Renal pelvis (tissue), 12 donors: ENCODE measurements at places on chromosomes 5 and 9.
A peak's percentile ranks its signal among the peaks of the same experiment; 100 is the strongest.

DNA sequence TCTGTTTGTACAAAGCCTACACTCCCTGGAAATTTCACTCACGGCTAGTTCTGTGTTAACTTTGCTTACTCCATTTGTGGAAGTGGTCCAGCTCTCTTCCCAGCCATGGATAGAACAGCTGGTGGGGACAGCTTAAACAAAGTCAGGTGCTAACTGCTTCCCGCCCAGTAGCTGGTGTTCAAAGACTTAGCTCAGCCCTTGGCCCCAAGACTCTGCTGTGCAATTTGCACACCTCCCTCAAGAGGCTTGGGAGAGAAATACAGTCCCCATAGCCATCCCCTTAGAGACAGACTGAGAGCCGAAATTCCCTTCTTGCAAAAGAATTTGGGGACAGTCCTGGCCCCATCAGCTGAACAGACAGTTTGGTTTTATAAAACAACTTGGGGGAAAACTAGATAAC, 73.8 kb upstream of the RAI14 start:
- no peak for DNase-seq

DNA sequence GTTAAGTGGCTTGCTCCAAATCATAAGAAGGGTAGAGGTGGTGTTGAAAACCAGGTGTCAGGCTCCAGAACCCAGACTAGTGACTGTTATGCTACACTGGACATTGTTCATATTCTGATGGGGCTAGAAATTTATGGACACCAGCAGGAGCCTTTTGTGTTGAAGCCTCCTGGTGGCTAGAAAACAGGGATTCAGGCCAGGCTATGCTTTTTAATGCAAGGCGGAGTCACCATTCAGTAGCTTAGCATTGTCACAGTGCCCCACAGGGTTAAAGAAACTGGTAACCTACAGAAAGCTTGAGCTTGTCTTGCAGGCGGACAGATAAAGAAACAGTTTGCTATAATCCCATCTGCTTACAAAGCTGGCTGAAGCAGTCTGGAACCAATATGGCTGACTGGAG, 23.0 kb upstream of the GOLM1 start:
- no peak for DNase-seq

DNA sequence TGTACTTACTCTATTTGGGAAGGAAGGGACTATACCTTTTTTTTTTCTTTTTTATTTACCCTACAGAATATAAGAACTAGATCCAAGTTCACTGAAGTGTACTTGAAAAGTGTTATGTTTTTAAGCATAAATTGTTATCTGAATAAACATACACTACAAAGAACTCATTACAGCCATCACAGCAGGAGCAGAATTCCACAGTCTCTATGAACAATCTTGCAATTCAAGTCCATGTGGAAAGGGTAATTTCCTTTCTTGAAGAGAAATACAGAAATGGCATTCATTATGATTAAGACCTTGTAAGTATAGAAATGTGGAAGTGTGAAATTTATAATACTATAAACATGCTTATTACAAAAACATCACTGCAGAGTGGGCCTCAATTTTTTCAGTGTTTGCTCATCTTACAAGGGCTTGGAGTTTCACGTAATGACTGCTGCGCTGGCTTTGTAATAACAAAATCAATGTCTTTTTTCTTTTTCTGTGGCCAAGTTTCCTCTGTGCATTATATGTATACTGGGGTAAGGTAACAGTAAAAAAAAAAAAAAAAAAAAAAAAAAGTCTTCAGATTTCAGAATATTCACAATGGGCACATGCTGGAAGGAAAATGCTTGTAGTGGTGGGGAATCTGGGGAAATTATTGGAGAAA, 77.0 kb upstream of the GNA14 start:
- DNase-seq: no peak

DNA sequence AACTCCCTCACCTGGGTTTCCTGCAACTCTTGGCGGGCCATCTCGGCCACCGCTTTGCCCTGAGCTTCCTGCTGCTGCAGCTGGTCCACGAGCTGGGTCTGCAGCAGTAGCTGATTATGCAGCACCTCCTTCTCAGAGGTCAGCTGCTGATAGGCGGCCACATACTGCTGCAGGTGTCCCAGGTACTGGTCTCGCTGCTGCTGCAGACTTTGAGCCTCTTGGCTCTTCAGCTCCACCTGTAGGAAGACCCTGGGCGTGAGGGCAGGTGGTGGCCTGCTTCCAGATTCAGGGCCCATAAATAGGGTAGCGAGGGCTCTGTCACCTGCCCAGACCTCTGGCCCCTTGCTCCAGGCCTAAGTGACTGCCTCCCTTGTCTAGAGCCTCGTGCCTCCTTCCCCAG, 16.7 kb downstream of the GOLGA2 start:
- no peak for DNase-seq

DNA sequence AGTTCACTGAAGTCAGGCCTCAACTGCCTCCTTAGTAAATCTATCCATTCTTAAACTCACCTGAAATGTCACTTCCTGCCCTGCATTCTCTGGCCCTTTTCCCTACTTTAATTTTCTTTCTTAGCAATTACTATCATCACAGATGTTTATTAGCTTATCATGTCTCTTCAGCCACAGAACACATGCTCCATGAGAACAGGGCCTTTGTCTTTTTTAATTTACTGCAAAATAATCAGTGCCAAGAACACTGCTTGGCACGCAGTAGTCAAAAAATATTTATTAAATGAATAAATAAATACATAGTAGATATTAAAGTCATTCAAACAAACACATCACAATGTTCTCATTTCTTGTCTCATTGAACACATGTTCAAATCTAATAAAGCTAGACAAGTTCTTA, 46.2 kb downstream of the SKIC3 start:
- DNase-seq: no peak

- DNase-seq: peak; percentile 49
Observed at GRCh38 chr9:7266911-7267595, 509.3 kb downstream of the KDM4C start.

DNA sequence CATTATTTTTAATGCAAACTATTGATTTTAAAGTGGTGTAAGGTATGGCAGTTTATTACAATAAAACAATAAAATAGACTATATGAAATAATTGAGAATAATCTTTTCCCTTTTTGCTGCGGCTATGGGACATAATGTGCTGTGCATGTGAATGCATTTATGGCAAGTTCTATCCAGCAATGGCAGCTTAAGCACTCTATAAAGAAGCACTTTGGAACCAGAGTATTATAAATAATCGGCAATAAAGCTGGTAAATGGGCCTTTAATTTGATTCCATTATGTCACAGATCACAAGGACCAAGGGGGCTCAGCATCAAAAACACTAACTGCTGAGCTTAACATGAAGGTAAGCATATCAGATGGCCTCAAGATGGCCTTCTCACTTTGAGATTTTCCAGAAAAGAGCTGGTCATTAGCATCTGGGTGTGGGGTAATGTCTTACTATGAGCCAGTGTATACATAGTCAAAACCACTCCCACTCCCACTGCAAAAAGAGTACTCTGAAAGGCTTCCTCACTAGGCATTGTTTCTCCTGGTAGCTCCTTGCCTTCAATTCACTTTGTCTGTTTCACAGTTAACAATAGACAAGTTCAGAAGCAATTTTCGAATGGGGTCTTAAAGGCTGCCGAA, 97.1 kb upstream of the ASTN2 start:
- no peak for DNase-seq

DNA sequence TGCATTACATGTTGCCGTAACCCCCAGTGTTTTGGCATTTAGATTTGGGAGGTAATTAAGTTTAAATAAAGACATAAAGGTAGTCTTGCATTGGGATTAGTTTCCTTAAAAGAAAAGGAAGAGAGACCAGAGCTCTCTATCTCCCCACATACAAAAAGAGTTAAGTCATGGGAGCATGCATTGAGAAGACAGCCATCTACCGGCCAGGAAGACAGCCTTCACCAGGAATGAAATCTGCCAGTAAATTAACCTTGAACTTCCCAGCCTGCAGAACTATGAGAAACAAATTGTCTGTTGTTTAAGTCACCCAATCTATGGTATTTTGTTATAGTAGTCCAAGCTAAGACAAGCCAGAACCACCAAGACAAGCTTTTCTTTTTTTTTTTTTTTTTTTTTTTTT, 567.0 kb upstream of the CDH18 start:
- no peak for DNase-seq

GRCh38 chr5:135313405-135313804, 85.6 kb downstream of the MACROH2A1 start:
- no peak for DNase-seq

- DNase-seq: no peak
Observed at GRCh38 chr5:1348986-1349245, 4.0 kb upstream of the CLPTM1L start.

- no peak for DNase-seq
Observed at GRCh38 chr5:98902733-98903132, 26.1 kb downstream of the CHD1 start.

- DNase-seq: no peak
Observed at GRCh38 chr9:137075275-137075775, 2.0 kb upstream of the UAP1L1 start.

GRCh38 chr5:78779771-78780616, 131.4 kb upstream of the LHFPL2 start:
- DNase-seq: no peak

- no peak for DNase-seq
Observed at GRCh38 chr5:50864466-50864865, 198.0 kb downstream of the PARP8 start.

DNA sequence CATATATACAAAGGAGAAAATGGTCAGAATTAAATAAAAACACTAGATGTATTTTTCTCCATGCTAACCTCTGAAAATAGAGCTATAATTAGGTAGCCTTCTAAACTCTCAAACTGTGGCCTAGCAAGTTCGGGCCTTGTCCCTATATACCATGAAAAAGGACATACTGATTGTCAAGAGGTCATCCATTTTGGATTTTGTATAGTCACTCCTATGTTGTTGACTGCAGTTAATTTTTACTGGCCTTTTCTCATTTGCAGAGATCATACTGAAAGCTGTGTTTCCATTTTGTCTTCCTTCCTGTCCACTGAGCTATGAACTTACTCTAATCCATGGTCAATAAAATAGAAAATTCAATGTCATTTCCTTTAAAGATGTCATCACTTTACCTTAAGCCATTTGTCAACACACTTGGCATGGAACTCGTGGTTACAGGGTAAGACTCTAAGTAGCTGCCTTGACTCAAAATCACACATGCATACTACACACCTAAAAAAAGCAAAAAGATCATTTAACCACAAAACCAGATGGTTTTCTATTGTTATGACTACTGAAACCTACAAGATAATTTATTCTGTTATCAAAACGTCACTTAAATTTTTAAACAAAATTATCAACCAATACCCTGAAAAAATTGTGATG, 58.0 kb downstream of the RNF38 start:
- no peak for DNase-seq

DNA sequence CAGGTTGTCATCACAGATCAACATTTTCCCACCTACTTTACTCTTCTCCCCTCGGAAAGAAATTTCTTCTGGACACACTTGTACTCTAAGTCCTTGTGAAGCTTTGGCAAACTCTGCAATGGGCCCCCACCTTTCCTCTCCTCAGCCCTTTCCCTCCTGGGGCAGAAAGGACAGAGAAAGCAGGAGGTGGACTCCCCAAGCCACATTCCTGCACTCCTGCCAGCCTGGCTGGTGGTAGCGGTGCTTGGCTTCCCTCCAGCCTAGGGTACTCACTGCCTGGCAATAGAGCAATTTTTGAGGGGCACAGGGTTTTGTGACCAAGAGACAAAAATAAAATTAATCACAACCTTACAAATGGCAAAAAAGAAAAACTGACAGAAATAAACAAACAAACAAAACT, 451.4 kb downstream of the ZSWIM6 start:
- no peak for DNase-seq

DNA sequence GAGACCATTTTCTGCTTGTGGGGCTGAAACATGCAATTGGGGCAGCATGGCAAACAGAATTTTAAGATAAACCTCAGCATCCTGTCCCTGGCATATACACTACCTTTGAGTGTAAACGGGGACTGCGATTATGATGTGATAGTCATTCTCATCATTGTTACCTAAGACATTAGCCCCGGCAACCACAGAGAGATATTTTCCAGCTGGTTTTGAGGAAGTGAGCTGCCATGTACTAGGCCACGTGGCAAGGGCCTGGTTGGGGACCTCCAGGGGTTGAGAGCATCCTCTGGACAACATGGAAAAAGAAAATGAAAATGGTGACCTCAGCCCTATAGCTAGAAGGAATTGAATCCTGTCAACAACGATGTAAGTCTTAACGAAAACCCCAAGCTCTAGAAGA, 623.6 kb upstream of the CDH18 start:
- no peak for DNase-seq
